NCI-H1694 (cell line): ENCODE measurements at places on chromosomes 3 and 15.

- DNase-seq: no peak
Observed at GRCh38 chr15:23644829-23645228, 2.8 kb downstream of the MAGEL2 start.

GRCh38 chr15:89383365-89384175 is 48.9 kb upstream of the POLG start:
- peak; percentile 61 for DNase-seq

- DNase-seq: no peak
Observed at GRCh38 chr15:31325595-31326155, 960 bp upstream of the KLF13 start.

- no peak for DNase-seq
Observed at GRCh38 chr15:75347222-75348033, 589 bp downstream of the NEIL1 start.

- no peak for DNase-seq
Observed at GRCh38 chr3:46096781-46097180, 69.5 kb upstream of the XCR1 start.
